Activated T-cell treated with anti-CD3 and anti-CD28 coated beads, Interleukin-2, amount 50 U/mL, for 48 hours (primary cell): ENCODE measurements at places on chromosomes 13 and 19.

GRCh38 chr13:77356155-77356554, 29.3 kb upstream of the MYCBP2 start:
- DNase-seq = no peak

DNA sequence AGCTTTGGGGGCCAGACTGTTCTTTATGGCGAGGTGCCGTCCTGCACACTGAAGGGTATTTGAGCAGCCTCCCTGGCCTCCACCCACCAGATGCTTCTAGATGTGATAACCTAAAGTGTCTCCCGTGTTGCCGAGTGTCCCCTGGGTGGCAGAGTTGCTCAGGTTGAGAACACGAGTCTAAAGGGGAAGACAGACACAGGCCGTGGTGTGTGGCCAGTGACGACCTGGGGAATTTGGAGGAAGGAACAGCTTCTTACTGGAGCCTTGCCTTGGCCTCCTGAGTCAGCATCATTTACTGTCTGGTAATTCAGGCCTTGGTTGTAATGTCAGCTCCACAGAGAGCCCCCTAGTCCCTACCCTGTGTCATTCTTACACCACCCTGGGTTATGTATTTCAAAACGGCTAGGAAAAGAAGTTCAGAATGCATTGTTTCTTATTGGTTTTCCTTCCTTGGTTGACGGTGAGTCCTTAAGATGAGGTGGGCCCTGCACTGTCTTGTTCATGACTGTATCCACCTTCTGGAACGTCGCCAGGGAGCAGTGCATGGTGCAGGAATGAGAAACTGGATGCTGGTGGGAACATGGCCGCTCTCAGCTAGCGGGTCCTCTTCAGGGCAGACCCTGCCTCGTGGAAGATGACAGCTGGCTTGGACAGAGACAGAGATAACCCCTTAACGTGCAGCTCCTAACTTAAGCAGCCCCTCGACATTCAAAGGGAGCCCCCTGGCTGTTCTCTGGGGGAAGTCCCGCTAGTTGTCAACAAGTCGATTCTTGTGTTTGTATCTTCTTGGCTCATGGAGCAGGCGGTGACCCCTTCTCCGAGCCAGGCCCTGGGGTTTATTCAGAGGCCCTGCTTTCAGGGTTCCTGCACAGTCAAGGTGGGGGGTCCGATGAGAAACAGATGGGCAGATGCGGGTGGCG, 7.2 kb downstream of the SIN3B start:
- peak; percentile 21 for DNase-seq

DNA sequence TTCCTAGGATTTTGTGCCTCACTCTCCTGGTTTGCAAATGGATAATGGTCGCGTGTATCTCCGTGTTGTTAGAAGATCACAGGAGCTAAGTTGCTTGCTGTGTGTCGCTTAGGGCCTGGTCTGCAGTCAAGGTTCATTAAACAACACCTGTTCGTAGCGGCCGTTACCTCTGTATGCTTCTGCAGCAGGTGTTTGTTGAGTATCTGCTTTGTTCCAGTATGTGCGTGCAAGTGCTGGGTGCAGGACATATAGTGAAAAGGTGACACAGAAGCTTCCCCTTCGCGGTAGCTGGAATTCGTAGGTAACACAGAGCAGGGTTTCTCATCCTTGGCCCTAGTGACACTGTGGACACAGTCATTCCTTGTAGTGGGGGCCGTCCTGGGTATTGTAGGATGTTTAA, 5.4 kb downstream of the MED25 start:
- DNase-seq = no peak

DNA sequence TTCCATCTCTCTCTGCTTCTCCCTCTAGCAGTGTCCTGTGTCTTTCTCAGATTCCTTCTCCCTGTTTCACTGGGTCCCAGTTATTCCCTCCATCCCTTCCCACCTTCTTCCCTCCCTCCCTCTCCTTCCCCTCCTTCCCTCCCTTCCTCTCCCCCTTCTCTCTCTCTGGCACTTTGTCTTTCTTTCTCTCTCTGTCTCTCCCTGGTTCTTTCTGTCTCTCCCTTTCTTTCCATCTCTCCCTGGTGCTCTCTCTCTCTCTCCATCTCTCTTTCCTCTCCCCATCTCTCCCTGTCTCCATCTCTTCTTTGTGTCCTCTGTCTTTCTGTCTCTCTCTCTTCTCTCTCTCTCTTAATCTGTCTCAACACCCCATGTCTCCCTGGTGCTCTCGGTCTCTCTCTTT, 31.7 kb upstream of the CYP2B6 start:
- no peak for DNase-seq

DNA sequence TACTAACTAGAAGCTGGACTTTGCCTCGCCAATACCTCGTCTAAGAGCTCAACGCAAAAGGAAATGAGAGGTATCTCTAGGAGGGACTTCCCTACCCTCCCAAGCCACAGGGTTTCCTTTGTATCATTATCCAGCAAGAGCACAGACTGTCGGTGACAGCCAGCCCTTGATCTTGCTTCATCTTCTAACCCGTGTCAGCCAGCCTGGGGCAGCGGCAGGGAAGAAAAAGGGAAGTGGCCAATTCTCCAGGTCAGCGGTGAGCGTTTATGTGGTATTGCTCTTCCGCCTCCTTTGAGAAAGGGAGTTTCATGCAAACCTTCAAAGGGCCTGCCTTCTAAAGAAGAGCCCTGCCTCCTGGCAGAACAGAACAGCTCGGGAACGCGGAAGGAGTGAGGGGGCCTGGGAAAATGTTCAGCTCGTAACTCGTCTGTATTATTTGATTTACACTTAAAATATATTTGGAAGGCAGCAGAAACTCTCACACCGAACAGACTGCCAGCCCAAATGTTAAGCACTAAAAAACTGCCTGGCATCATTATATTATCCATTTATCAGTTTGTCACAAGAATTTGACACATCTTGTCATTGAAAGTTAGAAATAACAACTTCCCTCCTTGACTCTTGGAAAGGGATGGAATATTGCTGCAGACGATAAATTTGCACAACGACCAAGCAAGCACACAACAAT, 41.8 kb downstream of the EFNB2 start:
- no peak for DNase-seq

- DNase-seq = peak; percentile 48
These were observed 5.2 kb upstream of the MLNR start for GRCh38 chr13:49214917-49215376.

DNA sequence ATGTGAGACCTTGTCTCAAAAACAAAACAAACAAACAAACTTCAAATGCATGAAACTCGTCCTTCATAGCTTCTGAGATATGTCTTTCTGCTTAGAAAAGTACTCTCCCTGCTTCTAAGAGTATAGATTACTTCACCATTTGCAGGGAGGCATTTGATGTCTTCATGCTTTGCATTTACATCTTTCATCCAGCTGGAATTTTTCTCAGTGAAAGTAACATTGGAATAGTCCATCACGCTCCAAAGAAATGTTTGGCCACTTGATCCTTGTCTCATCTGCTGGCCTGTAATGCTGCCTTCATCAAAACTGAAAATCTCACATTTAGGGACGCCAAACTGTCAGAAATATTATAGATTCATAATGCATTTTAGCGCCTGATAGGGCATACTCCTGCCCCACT, 19.2 kb downstream of the PNMA8A start:
- no peak for DNase-seq

DNA sequence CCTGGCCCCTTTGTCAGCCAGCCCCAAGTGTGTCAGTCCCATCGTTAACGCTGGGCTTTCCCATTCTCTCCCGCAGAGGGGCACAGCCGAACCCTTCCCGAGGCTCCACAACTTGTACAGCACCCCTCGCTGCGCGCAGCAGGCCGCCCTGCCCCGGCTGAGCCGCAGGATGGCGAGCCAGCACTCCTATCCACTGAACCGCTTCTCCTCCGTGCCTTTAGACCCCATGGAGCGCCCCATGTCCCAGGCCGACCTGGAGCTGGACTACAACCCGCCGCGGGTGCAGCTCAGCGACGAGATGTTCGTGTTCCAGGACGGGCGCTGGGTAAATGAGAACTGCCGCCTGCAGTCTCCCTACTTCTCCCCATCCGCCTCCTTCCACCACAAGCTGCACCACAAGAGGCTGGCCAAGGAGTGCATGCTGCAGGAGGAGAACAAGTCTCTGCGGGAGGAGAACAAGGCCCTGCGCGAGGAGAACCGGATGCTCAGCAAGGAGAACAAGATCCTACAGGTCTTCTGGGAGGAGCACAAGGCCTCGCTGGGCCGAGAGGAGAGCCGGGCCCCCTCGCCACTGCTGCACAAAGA, 11.1 kb downstream of the CBY2 start:
- DNase-seq = no peak

- no peak for DNase-seq
These were observed 79.7 kb downstream of the STARD13 start for GRCh38 chr13:33205804-33206221.

DNA sequence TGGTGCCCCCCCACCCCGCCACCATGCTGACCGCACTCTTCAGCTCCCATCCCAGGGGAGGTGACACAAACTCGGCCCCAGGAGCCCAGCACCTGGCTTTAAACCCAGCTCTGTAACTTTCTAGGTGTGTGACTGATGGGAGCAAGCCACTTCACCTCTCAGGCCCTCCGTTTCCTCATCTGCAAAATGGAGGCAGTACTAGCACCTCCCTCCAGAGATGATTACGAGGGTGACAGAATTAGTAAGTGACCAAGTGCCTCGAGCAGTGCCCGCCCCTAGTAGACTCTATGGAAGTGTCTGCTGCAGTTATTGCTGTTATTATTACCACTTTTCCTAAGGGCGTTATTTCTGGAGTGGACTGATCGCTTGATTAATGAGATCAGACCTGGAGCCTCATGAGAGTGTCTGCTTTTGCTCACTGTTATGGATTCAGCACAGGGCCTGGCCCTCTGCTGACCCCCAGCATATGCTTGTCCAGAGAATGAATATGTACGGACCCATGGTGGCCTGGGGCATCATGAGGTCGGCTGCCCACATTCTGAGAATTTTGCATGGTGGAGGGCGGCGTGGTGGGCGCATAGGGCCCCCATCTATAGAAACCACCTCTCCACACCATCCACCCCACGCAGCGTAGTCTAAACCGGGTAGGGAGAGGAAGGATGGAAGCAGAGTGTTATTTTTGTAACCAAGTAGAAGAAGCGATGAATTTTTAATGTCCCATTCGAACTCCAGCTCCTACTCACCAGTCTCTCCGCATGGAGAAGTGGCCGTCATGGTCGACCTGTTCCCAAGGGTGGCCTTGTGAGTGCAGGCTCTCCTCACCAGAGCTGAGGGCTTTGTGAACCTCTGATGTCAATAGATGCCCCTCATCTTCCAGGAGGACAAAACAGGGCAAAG, 48.2 kb downstream of the CAPN12 start:
- no peak for DNase-seq
